Esophagus squamous epithelium (tissue), 5 donors: ENCODE measurements at places on chromosomes 12 and 14.

- DNase-seq: no peak
Observed at GRCh38 chr12:54417712-54418440, 1.2 kb downstream of the ITGA5 start.

- no peak for DNase-seq
Observed at GRCh38 chr14:76371066-76371465, 4.9 kb upstream of the ESRRB start.

GRCh38 chr14:61659582-61659981 lies 35.7 kb upstream of the HIF1A start:
- DNase-seq: no peak

DNA sequence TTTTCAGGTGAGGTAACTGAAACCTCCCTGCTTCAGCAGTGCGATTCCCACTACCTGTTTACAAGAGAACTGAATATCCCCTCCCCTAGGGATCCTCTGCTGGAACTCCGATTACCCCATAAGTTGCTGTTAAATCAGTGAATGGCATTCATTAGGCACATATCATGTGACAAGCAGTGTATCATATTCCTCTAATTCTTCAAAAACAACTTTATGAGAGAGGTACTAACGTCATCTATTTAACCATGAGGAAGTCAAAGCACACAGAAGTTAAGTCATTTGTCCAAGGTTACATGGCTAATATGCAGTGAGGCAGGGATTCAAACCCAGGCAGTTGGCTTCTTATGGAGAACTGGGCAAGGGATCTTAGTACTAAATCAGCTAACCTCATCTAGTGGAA lies 43.9 kb upstream of the PCED1B start:
- no peak for DNase-seq

DNA sequence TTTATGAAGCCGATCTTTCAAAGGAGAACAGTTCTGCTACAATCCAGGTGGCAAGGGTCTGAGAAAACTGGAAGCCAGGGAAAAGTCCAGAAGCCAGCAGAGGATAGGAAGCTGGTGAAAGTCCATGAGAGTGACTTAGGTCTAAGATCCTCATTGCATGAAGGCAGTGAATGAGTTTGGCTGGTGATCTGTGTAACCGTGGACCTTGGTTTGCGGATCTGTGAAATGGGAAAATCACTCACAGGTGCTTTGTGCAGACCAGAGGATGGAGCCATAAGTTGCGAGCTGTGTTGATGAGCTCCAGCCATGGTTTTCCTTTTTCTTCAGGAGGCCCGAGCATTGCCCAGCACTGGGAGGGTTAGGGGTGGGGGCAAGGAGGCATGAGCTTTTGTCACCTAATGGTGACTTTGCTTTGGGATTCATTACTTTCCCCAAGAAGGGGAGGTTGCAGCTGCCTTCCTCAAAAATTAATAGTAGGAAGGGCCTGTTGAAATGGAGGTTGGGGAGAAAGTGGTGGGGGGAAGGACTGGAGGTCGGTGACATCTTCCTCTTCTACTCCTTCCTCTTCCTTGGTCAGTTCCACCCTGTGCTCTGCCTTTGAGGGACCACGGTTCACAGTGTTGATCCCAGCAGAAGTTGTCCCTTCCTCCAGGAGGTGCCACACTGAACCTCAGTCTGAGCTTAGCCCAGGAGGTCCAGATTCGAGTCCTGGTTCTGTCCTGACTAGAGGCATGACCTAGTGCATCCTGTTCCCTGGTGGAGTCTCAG lies 20.3 kb upstream of the SERPINA6 start:
- no peak for DNase-seq

GRCh38 chr14:66717561-66718140 lies 209.7 kb downstream of the GPHN start:
- DNase-seq: no peak

- DNase-seq: no peak
Observed at GRCh38 chr14:52473557-52473956, 78.7 kb downstream of the TXNDC16 start.

- DNase-seq: no peak
Observed at GRCh38 chr12:116644806-116645205, 85.6 kb downstream of the MAP1LC3B2 start.

DNA sequence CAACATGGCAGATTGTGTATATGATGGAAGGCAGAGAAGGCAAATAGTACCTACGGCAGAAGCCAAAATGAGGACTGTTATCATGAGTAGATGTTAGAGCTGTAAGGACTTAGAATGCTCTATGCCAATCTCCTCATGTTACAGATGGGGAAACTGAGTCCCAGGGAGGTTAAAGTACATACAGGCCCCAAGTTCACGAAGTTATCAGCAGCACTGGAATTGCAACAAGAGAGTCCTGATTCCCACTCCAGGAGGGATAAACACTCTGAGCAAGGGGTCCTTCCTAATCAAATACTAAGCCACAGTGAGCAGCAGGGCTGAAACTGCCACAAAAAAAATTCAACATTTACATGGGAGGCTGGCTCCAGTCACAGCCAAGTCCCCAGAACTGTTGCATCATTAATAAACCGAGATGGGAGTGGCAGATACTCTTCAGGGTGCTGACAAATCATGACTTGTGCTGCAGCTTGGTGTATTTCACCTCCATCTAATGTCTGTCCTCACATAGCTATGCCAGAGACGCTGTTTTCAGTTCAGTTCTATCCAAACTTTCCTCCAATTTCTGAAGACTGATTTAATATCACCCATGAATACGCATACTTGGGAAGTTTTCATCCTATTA lies 24.2 kb downstream of the NUAK1 start:
- no peak for DNase-seq

DNA sequence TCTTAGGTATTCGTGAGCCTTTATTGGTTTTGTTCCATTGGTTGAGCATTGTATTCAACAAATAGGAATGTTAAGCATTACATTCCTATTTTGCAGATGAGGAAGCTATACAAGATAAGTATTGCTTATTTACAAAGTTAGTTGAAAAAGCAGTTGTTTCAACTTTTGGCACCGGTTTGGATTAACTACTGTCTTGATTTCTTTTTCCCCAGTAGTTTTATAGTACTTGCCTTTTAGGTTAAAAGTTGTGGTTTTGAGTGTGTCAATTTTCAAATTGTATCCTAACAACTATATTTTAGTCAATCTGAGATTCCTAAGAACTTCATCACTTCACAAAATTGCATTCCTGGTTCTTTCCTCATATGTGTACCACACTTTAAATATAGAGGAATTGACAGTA lies 23.8 kb upstream of the MBIP start:
- DNase-seq: no peak

- no peak for DNase-seq
Observed at GRCh38 chr12:62323386-62323785, 63.2 kb downstream of the USP15 start.

GRCh38 chr12:42810006-42810405 lies 220.5 kb upstream of the PRICKLE1 start:
- no peak for DNase-seq

GRCh38 chr14:104933746-104934733 lies 9.4 kb downstream of the PLD4 start:
- DNase-seq: no peak

GRCh38 chr14:52455291-52456088 lies 96.8 kb downstream of the TXNDC16 start:
- no peak for DNase-seq

DNA sequence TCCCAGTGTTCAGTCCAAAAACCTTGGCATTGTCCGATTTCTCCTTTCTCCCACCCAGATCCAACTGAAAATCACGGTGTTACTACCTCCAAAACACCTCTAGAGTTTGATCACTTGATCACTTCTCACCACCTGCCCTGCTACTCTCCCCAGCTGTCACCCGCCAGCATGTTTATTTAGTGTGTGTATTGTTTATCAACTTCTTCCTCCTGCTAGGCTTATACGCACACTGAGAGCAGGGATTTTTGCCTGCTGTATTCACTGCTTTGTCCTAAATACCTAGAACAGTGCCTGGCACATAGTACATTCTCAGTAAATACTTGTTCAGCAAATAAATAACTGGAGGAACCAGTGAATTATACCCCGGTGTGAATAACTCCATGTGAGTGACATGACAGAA lies 5.0 kb downstream of the BDKRB1 start:
- DNase-seq: no peak
